Activated T-cell treated with anti-CD3 and anti-CD28 coated beads, Interleukin-2, amount 50 U/mL, for 4 hours (primary cell): ENCODE measurements at places on chromosomes 4 and X.

DNA sequence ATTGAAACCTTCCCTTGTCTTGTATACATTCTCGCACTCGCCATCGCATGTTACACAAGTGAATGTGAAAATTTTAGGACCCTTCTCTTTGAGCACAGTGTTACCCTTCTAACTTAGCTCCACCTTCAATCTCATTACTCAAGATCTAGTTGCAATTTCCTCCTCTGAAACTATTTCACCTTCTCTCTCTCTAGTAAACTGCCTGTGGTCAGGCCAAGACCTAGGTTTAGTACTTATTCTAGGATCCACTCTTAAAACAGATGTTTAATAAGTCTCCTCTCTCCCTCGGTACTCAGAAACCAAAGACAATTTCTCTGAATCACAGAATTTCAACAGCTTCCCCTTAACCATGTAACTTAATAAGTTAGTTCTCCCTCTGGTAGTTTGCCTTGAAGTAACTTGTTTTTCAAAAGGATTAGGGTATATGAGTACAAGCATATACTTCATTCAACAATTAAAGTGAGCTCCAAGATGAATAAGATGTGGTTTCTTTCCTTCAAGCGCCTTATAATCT, 156.0 kb downstream of the SH3KBP1 start:
- no peak for DNase-seq

GRCh38 chr4:37628977-37629609, 57.1 kb downstream of the RELL1 start:
- no peak for DNase-seq

DNA sequence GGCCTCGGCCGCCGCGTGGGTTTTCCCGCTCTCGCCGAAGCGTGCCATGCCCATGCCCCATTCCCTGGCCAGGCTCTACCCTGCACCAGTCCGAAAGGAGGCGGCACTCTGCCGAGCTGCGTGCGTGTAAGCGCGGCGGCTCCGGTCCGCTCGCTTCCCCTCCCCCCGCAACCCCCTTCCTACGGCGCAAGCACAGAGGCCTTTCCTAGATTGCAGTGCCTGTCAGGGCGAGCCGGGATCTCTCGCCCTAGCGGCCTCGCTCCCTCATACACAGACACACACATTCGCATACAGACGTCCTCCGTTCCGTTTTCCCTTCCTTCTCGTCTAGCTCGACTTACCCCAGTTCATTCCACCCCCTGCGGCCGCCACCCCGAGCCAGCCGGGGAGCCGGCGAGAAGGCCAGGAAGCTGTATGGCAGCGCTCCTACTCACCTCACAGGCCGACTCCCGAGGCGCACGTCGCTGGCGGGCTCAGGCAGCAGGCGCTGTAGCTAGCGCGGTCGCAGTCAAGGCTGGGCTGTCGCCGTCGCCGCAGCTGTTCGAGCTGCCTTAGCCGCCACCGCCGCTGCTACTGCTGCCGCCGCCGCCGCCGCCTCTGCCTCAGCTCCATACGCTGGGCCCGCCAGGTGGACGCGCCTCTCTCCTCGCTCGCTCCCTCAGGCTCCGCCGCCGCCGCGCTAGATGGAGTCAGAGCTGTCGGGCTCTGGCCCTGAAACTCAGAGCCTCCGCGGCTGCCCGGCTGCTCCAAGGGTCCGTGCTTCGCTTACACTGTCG, 615 bp downstream of the NEXMIF start:
- DNase-seq: no peak

DNA sequence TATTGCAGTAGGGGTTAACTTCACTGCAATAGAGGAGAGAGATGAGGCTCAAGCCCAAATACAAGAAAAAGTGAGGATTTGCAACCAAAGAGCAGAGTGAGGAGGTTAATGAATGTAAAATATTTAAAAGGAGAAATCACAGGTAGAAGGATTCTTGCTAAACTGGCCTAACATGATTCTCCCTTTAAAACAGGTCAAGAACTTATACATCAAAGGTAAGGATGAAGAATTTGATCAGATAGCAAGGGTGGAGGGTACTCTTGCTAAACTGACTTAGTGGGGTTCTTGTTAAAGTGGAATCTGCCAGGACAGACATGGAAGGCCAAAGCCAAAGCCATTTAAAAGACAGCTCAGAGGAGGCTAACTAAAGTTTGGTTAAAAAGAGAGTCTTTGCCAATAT, 193.0 kb downstream of the GABRB1 start:
- DNase-seq: no peak

DNA sequence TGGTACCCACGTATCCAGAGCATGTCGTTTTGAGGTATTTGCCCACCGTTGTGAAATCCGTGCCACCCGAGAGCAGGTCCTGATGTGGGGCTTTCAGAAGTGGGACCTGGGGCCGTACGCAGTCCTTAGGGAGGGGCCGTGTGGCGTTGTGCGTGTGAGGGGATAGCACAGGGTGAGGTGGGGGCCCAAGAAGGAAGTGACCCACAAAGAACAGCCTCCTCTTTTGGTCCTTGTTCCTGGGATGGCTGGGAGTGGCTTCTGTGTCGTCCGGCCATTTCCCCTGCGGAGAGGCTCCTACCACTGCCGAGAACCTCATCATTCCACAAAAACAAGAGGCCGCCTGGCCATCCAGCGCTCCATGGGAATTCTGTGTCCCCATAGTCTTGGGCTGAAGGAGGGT, 17.0 kb upstream of the MSANTD1 start:
- DNase-seq: no peak

GRCh38 chr4:156419080-156419685, 465.5 kb upstream of the CTSO start:
- DNase-seq: no peak

DNA sequence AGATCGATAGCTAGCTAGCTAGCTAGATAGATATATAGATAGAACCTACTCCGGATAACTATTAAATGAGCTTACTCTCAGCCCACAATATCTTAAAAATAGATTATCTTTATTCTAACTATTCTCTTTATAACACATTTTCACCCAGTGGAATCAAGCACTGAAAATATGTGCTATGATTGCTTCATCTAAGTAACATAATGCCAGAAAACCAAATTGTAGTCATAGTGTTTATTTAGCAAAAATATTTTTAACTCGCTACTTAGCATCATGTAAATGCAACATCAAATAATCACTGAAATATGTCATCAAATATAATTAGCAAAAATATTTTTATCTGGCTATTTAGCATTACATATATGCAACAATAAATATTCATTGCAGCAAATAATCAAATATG, 1.5 kb downstream of the TMEM156 start:
- no peak for DNase-seq

DNA sequence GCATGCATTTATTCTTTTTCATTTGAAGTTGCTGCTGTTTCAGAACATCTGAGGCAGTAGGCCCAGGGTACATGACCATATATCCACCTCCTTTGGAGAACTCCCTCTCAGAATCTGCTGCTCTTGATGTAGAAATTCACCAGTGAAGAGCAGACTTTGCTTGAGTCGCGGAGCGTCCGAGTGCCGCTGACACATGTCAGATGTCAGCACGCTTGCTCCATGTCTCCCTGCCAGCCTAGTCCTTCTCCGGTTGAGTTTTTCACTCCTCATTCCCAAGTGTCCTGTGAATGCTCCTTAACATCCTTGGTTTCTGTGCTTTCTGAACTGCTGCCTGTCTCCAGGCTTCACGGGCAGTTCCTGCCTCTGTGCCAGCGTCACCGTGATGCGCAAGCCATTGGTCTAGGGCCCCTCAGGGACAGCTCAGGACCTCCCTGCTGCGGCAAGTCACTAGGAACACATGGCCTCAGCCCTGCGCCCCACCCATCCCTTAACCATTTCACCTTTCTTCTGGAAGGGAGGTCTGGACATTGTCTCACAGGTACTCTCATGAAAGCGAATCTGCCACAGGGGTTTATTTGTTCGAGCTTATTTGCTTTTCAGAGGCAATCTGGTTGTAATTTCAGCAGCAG, 93.1 kb upstream of the RBPJ start:
- DNase-seq: no peak

DNA sequence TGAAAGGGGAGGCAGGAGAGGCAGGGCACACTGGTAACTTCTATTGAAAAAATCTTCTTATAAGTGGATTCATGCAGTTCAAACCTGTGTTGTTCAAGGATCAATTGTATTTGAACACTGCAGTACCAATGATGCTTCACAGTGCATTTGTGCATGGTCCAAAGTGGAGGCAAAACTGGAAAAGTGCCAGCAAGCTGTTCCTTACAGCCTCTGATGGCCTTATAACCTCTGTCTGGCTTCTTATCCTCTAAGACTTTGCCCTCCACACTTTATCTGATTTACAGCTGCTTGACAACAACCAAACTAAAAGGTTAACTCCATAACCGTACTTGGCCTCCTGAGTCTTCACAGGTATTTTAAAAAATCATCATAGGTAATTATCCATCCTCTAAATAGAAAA, 40.4 kb downstream of the MAGEB17 start:
- no peak for DNase-seq

DNA sequence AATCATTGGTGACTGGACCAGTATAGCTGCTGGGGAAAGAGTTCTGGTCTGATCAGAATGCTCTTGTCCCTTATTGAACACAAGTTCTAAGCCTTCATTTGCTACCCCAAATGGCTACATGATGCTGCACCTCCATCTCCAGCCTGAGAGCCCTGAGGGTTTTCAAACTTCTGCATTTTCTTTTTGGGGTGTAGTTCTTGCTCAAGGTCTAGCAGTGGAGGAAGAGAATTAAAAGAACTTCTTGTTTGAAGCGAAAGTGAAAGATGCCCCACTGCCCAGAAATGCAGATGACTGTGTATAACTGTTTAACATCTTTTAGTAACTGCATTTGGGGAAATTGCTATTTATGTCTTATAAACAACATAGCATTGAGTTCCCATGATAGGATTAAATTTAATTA, 38.5 kb downstream of the LAMTOR3 start:
- DNase-seq: no peak

GRCh38 chr4:2059046-2059725, at the start of gene NAT8L:
Gene NAT8L (plus strand): TSS chr4:2059327. CDS start chr4:2059512, 185 bp downstream.
- no peak for DNase-seq

DNA sequence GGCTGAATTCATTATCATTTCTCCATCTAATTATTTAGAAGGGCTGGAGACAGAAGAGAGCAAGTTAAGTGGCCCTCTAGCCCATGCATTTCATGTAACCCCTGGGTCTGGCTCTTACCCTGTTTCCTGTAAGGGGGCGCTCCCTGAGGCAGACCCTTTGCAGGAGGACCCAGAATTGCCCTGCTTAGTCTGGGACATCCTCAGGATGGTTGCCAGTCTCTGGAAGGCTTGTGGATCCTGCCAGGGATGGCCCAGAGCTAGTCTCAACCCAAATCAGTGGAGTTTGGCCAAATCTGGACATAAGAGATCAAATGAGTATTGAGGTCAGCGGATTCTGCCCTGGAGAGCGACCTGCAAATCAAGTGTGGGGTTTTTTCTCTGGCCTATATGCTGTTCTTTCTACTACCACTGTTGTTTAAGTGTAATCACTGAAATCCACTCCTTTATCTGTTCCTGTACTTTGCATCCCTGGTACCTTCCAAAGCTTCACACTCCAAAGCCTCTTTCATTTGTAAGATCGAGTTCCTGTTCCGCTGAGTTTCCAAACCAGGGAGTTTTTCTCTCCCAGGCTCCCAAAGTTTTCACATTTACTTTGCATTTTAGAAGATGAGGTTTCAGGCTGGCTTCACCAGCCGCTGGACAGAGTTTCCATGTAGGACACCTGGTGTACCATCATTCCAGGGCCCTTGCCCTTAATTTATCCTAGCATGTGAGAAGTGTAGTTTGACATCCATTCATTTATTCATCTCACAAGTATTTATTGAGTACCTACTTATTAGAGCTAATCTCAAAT, 6.3 kb downstream of the KLF3 start:
- no peak for DNase-seq

DNA sequence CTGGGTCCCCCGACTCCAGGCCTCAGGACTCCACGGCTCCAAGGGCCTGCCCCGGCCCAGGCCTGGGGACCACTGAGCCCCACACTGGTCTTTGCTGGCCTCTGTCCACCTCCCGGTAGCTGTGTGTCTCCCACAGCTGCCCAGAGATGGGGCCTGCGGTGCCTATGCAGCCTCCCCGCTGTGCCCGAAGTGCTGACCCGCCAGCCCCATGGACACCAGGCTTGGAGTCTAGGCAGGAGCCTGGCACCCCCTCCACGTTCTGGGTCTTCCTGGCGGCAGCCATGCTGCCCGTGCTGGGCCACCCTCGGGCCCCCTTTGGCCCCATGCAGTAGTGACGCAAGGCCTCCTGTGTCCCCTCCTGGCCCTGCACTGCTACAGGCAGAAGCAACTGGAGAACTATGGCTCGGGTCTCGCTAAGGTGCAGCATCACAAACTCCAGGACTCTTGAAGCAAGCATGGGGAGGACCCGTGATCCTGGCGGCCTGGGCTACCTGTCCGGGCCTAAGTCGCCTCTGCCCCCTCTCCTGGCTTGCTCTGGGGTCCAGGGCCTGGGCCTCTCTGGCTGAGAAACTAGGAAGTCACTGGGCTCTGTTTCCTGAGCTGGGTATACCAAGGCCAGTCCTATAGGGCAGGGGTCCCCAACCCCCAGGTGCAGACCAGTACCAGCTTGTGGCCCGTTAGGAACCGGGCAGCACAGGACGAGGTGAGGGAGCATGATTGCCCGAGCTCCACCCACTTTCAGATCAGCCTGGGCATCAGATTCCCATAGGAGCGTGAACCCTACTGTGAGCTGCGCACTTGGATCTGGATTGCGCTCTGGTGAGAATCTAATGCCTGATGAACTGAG, 917 bp downstream of the MYL5 start:
- no peak for DNase-seq

- no peak for DNase-seq
These were observed 61.9 kb downstream of the HOPX start for GRCh38 chr4:56619160-56619559.

- DNase-seq: no peak
These were observed 319.6 kb upstream of the HS3ST1 start for GRCh38 chr4:11748164-11748872.

GRCh38 chrX:111354496-111354895, 57.5 kb downstream of the DCX start:
- no peak for DNase-seq

DNA sequence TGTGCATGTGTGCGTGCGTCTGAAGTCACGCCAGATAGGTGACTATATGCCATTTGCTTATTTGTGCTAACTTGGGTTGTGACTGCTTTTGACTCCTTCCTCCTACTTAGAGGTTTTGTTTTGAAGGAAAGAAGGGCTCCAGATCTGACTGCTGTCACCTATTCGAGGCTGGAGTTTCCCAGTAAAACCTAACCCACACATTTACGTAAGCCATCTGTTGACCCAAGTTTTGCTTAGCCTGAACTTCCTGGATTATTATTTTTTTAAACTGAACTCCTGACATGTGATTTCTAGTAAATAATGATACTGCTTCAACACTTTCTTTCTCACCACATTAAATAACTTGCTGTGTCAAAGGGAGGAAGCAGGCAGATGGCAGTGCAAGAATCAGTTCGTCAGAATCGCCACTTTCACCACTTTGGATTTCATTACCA, 41.5 kb downstream of the DTHD1 start:
- peak; percentile 21 for DNase-seq

DNA sequence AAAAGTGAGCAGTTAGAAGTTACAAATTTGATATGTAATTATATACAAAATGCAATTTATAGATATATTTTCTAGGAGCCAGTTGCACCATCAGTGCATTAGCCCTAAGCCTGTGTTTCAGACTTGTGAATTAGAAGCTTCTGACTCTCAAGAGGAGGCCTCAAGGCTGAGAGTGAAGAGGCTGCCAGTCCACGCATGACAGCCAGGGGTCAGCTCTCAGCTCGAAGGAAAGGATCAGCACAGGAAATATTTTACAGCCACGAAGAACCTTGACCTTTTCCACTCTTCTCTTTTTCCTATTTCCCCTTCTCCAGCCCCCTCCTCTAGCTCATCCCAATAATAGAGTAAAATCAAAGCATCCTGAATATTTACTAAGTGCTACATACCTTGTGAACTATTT, 642.4 kb downstream of the TRIML1 start:
- no peak for DNase-seq
